ENCODE measurements at places on chromosomes 12 and 14.

- DNase-seq: no peak
These were observed 344.7 kb downstream of the NELL2 start for GRCh38 chr12:44531320-44531971.

GRCh38 chr14:74826574-74826973 lies 49.4 kb downstream of the PROX2 start:
- DNase-seq: no peak

- DNase-seq: no peak
These were observed 400 bp upstream of the PRIMA1 start for GRCh38 chr14:93788543-93789227.

GRCh38 chr12:65803251-65803650 lies 21.0 kb upstream of the HMGA2 start:
- DNase-seq: no peak

DNA sequence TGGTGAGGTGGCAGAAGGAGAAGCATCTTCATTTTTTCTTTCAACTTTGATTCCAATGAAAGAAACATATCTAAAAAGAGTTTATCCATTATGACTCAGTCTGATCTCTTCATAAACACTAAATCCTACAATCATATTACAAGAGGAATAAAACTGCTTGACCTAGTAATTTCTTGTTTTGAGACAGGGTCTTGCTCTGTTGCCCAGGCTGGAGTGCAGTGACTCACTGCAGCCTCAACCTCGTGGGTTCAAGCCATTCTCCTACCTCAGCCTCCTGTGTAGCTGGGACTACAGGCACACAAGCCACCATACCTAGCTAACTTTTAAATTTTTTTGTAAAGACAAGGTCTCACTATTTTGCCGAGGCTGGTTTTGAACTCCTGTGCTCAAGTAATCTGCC lies 147.2 kb downstream of the NDUFA12 start:
- DNase-seq: no peak

DNA sequence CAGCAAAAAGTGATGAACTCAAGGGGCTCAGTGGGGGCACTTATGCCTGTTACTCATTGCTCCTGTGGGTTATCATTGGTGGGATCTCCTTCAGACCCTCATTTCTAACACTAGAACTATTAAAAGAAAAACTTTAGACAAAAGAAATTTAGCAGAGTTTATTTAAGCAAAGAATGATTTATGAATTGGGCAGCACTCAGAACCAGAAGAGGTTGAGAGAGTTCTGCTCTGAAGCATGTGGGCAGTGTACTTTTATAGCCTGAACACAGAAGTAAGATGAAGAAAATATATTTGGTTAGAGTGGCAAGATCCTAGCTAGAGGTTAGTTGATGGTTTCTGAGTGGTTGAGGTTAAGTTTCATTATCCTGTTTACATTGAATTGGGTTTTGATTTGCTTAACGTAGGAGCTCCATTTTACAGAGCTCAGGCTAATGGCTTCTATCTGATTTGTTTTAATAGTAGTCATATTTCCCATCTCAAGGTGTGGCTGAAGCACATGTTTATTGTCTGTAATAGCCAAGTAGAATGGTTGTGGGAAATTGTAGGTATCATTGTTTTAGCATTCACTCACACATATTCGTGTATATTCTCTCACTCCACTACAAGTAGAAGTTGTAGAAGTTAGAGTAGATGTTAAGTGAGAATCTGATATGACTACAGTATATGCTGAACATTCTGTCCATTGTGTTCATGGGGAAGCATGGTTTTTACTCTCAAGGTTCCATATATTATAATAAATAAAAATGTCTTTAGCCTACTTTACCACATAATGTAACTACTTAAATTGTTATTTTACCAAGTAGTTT lies 27.6 kb downstream of the LEMD3 start:
- no peak for DNase-seq

DNA sequence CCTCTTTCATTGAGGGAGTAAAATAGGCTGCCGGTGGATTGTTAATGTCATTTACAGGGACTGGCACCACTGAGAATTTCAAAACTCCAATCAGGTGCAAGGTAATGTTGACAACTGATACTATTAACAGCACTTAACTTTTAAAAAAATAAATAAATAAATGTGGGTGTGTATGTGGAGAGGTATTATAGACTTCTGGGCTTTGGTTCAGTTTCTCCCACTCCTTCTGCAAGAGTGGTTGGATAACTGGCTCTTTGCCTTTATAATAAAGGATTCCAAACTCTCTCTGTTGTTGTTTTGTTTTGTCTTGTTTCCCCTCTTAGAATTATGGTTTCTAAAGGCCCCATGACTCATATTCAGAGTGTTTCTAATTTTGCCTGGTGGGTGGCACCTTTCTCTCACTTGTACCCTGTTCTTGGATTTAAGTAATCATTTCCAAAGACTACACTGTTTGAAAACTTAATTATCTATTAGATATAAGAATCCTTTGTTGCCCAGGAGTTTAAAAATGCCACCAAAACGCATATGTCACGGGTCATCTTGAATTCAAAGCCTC lies 151.6 kb upstream of the ARID2 start:
- DNase-seq: no peak

- no peak for DNase-seq
These were observed 91.7 kb downstream of the STXBP6 start for GRCh38 chr14:24958271-24958670.

DNA sequence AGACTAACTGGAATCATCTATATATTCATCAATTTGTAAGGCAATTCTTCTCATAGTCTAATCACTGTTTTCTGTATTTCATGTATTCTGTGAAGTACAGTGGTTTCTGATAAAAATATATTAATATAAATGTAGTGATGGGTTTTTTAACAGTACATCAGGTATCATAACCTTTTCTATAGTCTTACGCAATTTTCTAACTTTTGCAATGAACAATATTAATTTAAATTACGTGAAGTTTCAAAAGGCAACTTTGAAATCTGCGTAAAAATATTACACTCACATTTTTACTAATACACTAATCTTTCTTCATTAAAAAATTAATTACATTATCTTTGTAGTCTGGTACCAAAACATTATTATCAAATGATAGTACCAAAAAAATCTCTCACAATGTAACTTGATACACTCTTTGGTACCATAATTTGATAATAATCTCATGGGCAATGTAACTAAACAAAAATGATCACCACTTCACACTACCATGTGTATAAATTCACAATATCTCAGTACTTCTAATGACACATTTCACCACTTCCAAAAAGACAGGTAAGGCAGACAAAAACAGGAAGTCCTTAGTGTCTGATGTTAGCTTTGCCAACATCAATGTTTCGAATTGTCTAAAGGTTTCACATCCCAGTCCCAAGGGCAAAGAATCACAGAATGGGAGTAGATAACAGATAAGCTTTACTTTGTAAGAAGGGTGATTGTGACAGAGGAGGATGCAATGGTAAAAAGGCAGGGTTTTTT lies 8.7 kb downstream of the DNAI7 start:
- DNase-seq: no peak

- DNase-seq: no peak
These were observed 6.1 kb downstream of the PNN start for GRCh38 chr14:39181026-39181692.

DNA sequence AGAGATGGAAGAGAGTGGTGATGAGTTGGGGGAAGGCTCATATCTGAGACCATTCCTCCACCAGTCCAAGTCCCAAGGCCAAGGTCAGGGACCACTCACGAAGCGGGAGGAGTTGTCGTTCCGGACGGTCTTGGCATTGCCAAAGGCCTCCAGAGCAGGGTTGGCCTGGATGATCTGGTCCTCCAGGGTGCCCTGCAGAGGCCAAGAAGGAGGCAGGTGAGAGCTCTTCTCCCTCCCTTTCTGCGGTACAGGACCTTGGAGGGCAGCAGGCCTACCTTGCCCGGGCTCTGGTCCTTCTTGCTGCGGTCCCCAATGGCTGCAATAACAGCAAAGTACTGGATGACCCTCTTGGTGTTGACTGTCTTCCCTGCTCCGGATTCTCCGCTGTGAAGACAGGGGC lies 4.0 kb downstream of the MYH7 start:
- DNase-seq: no peak

- no peak for DNase-seq
These were observed 59.3 kb downstream of the PHETA1 start for GRCh38 chr12:111309584-111309983.

DNA sequence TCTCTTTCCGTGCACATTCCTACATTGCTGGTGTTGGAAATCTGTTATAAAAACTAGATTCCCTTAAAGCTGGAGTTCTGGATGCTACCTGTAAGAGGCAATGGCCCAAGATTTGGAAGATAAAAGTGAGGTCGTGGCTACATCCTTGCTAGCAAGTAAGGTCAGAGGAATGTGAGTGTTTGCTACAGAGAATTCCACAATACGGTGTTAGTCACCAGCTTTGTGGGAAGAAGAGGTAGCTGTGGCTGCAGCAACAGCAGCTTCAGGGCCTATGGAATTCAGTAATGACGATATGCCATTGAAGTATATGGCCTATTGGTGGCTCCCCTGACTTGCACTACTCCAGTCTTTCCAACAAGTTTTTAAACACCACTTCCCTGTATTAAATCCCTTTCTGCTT lies 227.7 kb upstream of the TMEM260 start:
- no peak for DNase-seq

DNA sequence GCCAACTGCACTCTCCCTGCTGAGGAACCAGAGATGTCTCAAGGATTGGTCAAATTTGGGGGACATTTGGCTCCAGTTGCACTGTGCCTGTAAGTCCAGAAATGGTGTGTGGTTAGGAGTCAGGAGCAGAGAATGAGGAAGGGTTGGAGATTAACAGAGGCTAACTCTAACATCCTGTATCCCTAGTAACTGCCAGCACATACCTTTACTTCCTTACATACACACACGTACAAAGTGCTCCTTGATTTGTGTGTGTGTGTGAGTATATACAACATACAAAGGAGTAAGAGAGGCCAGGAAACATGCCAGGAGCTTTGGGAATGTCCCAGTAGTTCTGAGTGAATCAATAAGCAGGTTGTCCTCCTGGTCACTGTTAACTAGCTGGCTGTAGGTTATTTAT lies 39.8 kb upstream of the NRXN3 start:
- DNase-seq: no peak

GRCh38 chr14:93984070-93984469 lies 7.7 kb upstream of the ASB2 start:
- no peak for DNase-seq

DNA sequence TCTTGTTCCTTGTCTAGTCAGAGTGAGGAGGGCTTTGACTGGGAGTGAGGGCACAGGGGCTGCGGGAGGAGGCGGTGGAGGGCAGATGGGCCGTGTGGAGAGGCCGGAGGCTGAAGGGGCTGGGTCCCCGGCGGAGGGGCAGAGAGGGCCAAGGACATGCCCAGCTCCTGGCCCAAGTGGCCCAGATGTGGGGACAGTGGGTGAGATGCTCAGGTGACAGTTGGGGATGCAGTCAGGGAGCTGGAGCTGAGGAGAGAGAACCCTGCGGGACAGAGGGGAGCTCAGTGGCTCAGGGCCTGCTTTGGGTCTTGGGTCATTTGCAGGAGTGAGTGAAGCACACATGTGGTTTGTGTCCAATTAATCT lies 26.5 kb upstream of the PLD4 start:
- no peak for DNase-seq

- DNase-seq: no peak
These were observed 20.9 kb upstream of the PPP1CC start for GRCh38 chr12:110763583-110763982.

GRCh38 chr14:91021115-91021514 lies 39.3 kb downstream of the RPS6KA5 start:
- no peak for DNase-seq

GRCh38 chr12:116525418-116526001 lies 33.7 kb upstream of the MAP1LC3B2 start:
- DNase-seq: no peak

DNA sequence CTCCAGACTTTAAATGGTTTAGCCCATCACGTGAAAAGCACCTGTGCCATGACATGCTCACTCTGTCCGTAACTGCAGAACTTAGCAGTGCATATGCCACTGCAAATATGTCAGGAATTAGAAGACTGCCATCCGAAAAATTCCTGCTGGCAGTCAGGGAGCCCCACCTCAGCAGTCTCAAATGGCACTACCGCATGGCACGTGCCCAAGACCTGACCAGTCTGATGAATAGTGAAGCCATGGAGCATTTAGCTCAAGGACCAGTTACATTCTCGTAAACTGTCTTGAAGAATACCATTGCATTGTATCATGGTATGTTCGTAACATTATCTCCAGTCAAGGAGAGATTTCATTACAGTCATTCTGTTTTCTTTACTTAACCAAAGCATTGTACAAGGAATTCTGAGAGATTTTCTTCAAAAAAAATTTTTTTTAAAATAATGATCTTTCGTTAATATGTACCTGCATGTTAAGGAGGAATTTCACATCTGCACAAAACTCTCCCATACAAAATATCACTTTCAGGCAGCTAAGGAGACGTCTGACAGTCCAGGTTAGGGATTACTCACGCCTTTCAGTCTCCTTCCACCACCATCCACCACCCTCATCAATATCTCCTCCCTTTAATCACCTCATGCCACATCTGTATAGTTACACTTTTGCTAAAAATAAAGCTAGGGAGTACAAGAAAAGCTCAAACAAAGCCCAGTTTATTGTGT lies 138.5 kb downstream of the ANO2 start:
- no peak for DNase-seq

- no peak for DNase-seq
These were observed 12.3 kb upstream of the PARP11 start for GRCh38 chr12:3885277-3886094.

DNA sequence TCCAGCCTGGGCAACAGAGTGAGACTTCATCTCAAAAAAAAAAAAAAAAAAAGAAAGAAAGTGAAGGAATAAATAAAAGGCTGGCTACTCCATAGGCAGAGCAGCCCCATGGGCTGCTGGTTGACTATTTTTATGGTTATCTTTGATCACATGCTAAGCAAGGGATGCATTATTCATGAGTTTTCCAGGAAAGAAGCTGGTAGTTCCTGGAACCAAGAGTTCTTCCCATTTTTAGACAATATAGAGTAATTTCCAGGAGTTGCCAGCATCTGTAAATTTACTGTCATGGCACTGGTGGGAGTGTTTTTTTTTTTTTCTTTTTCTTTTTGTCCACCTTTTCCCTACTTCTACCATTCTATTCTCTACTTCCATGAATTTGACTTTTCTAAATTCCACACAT lies 24.2 kb downstream of the FGD4 start:
- DNase-seq: no peak

DNA sequence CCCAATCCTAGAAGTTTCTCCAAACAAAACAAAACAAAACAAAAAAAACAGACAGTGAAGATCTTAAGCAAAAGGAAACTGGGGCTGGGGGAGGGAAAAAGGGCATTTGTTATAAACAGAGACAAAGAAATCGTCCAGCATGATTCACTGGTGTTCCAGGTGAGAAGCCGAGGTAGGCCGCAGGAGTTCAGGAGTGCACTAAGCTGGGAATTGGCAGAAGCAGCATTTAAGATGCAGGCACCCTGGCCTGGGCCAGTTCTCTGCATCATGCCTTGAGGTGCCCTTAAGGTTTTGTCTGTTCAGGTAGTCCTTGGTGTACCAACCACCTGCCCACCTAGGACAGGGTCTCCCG lies 11.2 kb downstream of the TBX3 start:
- no peak for DNase-seq

DNA sequence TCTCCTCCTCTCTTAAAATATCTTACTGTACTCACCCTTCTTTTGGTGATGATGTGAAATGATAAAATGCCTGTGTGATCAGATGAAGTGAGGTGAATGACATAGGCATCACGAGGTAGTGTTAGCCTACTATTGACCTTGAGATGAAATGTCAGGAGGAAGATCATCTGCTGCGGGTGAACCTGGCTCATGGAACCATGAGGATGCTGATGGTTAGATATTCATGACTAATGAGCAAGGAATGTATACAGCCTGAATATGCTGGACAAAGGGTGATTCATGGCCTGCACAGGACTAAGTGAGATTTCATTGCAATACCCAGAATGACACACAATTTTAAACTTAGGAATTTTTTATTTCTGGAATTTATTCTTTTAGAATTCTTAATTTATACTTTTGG lies 89.6 kb downstream of the DAAM1 start:
- no peak for DNase-seq
